ENCODE measurements at places on chromosomes 7 and 10.

GRCh38 chr7:115410972-115411686 lies 489.2 kb downstream of the MDFIC start:
- DNase-seq: peak; percentile 95

DNA sequence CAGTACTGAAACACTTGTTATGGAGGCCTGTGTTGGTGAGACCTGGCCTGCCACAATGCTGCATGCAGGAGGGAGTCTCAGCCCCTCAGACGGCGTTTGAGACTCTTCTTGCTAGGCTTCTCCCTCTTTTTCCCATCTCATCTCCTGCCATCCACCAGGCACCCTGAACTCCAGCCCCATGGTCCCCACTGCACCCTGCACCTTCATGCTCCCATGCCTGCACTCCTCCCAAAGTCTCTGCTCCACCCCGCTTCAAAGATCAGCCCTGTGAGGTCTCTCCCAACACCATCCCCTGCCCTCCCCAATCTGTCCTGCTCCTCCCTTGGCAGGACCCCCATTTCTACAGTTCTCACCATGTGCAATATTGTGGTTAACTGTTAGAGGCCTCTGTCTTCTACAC lies 61.7 kb downstream of the VOPP1 start:
- DNase-seq: no peak

DNA sequence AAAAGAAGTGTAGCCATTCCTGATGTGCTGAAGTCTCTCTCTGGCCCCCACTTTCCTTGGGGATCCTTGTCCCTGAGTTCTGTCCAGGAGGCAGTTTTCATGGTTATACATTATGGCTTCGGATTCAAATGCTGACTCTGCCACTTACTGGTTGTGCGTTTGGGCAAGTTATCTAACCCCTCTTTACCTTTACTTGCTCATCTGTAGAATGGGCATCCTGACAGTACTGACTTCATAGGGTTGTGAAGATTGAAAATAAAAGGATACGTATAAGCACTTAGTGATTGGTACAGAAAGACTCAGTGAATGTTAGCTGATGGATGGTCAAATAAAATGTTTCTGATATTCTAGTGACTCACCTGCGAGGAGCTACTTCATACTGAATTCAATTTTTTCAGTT lies 65.1 kb downstream of the TACR2 start:
- no peak for DNase-seq

DNA sequence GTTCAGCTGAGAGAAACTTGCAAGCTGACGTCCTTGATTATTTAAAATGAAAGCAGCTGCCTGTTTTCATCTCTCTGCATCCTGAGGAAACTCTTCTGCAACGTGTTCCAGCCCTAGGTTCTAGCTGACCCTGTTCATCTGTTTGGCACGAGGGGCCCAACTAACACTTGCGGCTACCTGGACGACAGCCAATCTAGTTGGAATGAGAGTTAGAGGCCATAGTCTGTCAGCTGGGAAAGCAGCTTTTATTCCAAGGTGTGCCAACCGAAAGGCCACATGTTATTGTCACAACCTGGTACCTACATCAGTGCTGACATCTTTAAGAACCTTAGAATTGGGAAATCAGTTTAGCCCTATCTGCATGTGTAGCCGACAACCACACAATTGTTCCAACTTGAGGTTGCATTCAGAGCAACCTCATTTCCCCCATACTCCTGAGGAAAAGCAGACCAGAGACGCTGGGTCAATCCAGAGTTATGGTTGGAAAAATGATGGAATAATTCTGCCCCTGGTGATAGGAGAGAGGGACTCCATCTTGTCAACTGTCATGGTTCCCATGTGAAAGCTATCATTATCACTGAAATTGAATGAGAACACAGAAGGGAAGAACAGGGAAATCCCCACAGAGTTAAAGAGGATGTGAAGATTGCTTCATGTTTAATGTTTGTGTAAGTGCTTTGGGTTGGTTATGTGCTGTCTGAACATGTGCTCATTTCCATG lies 121.6 kb downstream of the EGFR start:
- no peak for DNase-seq

GRCh38 chr10:29846881-29847280 lies 212.1 kb upstream of the SVIL start:
- no peak for DNase-seq

DNA sequence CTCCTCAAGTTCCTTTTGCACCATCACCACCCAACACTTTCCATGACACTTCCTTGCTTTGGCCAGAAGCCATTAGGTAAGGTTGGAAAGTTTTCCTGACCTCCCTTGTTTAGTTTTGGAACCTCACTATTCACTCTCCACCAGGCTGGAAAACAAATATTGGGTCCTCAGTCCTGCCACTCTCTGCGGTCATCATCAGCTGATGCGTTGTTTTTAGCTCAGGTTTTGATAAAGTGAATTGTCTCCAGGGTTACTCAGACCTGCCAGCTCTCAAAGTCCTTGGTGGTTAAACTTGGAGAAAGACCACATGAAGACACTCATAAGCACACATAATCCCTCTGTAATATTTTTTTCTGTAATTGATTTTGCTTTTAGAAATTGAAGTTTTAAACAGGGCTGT lies 55.5 kb downstream of the CCDC186 start:
- no peak for DNase-seq

- peak; percentile 62 for DNase-seq
Observed at GRCh38 chr10:114103284-114103683, 59.6 kb downstream of the ADRB1 start.

DNA sequence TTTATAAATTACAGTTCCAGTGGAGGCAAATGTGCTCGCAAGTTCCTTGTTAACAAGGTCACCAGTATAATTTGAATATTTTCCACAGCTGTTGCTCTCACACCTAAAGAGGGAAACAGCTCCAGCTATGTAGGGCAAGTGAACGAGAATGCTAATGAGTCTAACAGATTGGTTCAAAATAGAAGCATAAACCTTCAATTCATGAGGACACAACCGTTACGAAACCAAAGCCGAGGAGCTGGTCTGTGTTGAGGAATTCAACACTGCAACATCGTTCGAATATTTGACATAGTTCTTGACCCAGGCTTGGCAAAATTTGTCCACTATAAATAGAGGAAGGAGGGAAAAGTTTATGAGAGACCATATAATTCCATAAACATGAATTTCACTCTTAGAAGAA lies 161.3 kb downstream of the KLF6 start:
- DNase-seq: no peak

DNA sequence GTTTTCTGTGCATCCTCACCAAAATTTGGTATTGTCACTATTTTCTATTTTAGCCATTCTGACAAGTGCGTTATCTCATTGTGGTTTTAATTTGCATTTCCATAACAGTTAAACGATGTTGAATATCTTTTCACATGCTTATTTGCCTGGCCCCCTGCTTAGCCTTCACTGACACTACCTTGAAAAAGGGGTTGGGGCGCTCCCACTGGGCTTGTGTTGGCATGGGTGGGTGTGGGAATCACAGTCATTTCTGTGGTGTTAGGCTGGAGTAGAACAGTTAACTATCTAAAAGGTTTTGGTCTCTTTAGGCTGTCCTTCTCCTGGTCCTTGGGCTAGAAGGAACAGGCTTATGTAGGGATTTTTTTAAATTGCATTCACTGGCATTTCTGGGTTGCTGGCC lies 72.2 kb upstream of the TMEM140 start:
- DNase-seq: no peak

DNA sequence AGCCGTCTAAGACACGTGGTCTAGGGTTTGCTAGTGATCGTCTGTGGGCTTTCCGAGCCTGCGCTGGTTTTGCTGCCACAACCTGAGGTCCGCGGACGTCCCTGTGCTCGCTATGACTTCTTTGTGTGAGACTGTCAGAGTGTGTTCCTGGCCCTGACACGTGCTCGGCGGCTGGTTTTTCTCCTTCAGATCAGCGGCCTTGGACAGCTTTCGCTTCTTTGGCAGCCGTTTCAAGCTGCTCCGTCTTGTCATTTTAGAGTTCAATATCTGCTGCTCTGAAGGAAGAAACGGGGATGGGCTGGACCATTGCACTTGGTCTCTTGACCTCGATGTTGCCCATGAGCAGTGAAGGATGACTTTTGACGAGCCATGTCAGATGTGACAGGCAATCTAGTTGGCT lies 147.3 kb downstream of the MGMT start:
- no peak for DNase-seq

GRCh38 chr10:87760195-87760905 lies 57.7 kb downstream of the ATAD1 start:
- DNase-seq: peak; percentile 75

DNA sequence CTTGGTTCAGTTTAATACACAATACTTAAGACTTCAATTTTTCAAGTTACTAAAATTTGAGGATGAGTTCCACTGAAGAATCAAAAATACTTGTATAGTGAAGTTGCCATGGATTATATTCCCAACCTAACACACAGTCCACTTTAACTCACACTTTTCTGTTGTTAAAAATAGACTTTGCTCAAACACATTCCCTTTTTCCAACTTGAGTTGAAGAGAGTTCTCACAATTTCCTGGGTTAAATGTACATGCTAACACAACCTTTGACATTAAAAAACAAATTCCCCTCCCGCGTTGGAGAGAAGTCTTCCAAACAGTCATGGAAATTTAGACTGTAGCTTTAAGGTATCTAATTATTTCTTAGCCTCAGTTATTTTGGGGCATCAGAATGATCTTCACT lies 27.1 kb downstream of the SKIDA1 start:
- DNase-seq: no peak

- no peak for DNase-seq
Observed at GRCh38 chr7:21640105-21640504, 97.3 kb downstream of the DNAH11 start.

GRCh38 chr10:102450124-102450373 lies 1.3 kb downstream of the C10orf95 start:
- no peak for DNase-seq

- DNase-seq: no peak
Observed at GRCh38 chr7:158904599-158904998, 48.2 kb downstream of the DYNC2I1 start.

DNA sequence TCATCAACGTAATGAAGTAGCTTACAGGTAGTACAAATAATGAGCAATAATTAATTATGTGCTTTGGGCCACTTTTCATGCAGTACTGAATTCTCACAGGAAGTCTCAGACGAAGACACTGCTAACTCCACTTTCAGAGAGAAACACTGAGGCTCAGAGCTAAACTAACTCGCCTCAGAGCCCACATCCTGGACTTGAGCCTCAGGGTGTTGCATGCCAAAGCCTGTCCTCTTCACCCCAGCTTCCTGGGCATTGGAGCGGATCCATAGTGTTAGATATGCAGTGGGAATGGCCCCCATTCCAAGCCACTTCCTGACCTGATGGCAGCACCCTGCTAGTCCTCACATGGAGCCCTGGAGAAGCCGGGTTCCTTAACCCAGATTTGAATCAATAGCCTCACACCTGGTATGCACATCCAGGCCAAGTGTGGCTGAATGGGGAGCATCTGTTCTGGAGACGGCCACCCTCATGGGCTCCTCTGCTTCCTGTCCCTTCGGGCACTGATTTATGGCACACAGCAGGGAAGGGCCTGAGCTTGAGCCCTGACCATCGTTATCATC lies 265.1 kb upstream of the ZNF32 start:
- no peak for DNase-seq

DNA sequence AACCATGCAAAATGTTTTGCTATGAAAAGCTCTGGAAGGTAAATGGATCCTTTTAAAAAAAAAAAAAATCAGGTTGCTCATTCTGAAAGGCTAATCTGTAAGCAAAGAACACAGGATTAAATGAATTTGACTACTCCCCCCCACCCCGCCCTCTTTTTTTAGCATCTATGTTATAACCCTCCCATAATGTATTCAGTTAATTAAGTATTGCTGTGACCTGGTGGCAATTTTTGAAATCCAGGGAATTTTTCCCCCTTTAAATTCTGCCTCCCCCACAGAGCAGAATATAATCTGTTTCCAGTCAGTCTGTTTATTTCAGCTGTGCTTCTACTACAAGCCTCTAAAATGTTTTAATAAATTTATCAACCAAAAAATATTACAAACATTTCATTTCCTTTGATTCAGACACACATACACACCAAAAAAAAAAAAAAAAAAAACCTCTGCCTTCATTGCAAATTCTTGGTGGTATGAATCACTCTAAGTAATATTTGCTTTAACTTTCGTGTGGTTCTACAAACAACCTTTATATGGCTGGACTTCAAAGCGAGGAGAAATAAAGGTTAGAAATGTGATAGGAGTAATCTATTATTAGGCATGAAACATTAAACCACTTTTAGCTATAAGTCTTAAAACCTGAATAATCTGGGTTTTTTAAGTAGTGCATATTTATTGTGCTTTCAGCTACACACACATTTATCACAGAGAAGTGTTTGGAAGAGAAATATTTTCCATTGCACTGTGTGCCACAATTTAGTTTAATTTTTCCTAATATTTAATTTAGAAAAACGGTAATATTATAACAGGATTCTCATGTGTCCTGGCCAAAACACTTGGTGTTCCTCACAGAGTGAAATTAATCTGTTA lies 64.4 kb upstream of the ARID5B start:
- DNase-seq: no peak

- DNase-seq: no peak
Observed at GRCh38 chr10:108360187-108360586, 1195.7 kb upstream of the SORCS1 start.

- no peak for DNase-seq
Observed at GRCh38 chr10:106826716-106827115, 337.8 kb downstream of the SORCS1 start.

DNA sequence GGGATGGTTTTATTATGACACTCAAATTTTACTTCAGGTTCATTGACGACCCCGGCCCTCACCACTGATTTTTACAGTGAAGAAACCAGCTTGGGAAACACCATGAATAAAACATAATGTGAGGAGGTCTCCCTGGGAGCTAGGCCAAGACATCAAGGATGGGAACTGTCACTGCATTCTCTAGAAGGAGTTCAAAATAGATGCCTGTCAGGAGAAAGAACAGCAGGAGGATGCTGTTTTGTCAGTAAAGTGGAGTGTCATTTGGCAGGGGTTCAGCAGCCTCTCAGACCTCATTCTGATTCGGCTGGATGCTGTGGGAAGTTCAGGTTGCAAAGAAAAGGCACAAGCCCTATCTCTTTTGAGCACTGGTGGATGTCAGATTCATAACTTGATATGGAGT lies 360.3 kb upstream of the C7orf33 start:
- no peak for DNase-seq

DNA sequence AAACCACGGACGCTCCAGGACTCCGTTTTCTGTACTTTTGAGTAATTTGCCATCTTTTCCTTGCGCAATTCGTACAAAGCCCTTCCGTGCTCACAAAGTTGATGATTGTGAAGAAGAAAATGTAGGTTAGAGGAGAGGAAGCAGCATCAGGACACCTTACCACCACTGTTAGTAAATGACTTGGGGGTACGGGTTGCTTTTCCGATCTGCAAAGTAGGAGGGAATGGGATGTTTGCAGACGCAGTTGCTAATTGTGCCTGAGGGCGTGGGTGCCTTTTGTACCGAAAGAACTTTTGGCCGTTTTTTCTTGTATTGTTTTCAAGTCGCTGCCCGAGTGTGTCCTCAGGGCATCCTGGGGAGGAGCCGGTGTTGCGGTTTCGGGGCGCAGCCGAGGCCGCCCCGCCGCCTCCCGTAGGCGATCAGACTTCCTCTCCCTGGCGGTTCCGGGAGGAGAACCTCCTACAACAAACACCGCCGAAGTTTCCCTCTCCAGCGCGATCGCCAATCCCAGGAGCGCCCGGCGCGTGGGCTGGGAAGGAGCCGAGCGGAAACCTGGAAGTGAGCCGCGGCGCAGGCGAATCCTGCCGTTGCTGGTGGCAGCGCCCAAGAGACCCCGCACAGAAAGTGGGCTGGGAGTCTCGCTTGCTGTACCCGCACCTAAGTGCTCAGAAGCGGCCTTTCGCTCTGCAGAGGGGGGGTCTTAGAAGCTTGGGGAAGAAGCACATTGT lies 1.0 kb downstream of the PRR15 start:
- DNase-seq: peak; percentile 54

GRCh38 chr10:4765428-4765827 lies 60.6 kb upstream of the AKR1E2 start:
- no peak for DNase-seq

GRCh38 chr7:74304550-74304949 lies 15.3 kb downstream of the CLIP2 start:
- no peak for DNase-seq

All from common myeloid progenitor, CD34-positive (primary cell).